ENCODE measurements at places on chromosomes 3 and 15.

- DNase-seq: no peak
Observed at GRCh38 chr3:61563313-61564271, 2.2 kb downstream of the PTPRG start.

DNA sequence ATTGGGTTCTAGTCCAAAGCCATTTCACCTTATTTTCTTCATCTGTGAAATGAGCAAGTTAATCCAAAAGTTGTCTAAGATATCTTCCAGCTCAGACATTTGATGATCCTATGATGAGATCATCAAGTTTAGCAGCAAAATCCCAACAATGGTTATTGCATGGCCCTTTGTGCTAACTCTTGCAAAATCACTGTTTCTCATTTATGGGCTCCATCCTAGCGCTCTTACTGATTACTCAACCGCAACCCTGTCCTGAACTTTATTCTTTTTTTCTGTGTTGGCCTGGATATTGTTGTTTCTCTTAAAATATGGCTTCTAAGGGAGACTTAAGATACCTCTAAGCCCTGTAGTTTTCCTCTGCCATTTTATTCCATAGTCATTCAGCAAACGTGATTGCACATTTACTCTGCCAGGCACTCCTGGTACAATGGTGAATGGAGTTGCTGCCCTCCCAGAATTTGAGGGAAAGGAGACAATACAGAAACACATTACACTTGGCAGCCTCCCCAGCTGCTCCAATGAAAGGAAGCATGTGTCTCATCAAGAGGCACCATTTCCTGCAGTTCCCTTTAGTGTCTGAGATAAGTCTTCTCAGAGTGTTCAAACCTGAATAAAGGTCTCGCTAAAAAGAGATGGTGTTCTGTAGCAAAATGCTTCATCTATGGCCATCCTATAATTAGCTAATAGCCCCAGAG, 4.4 kb downstream of the GXYLT2 start:
- no peak for DNase-seq

DNA sequence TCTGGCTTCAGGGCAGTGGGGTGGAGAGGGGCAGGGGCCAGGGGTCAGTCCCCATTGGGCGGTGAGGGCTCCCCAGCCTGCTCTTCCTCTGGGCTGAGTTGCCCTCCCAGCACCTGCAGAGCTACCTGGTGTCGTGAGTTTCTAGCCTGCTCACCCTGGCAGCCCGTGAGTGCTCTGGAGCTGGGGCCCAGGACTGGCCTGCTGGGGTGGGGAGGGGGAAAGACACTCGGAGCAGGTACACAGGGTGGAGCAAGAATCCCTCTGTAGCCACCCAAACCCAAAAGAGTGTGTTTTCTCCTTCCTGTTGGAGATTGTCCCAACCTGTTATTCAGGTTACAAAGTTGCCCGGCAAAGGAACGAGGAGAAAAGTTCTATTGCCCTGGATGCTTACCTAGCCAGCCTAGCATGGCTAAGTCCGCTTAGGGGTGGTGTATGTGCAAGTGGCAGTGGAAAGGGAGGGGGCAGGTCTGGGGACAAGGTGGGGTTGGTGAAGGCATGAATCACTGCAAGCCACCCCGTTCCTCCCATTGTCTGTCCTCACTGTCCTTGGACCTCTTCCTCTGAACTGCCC, 8.9 kb downstream of the FAM3D start:
- DNase-seq: no peak

- no peak for DNase-seq
Observed at GRCh38 chr15:93146196-93146595, 57.2 kb upstream of the RGMA start.

DNA sequence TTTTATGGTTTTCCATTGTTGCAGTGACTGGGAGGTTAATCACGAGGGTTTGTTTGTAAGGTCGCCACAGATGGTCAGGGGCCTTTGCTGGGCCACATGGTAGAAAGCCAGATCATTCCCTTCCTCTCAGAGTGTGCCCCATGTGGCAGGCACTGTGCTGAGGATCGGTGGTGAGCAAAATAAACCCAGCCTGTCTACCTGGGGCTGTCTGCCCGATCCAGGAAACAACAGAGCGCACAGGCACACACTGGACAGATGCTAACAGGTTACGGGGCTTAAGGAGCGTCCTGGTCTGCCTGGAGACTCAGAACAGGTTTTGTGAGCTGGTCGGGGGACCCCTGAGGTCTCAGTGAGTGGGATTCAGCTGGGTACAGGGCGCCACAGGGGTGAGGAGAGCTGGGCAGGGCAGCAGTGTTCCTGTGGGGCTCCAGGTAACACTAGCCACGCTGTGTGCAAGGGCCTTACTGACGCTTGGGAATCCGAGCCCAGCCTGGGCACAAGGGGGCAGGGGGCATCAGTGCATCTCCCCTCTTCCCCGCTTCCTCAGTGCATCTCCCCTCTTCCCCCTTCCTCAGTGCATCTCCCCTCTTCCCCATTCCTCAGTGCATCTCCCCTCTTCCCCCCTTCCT, 136.4 kb downstream of the DNAJB8 start:
- DNase-seq: no peak
